ENCODE measurements at places on chromosomes 4 and X.

DNA sequence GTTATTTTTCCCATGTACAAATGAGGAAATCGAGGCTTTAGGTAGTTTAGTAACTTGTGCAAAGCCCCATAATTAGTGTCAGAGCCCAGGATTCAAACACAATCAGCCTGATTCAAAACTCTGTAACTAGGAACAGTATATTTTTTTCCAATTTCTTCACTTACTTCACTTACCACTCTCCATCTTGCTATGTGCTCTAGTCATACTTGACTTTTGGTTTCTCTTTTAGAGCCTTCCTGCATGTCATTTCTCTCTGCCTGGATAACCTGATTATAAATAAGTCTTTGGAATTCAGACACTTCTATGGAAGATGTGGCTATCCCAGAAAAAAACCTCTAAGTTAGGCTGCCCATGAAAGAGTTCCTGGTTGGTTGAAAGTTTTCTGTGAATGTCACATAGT, 22.2 kb downstream of the SATL1 start:
- no peak for DNase-seq

DNA sequence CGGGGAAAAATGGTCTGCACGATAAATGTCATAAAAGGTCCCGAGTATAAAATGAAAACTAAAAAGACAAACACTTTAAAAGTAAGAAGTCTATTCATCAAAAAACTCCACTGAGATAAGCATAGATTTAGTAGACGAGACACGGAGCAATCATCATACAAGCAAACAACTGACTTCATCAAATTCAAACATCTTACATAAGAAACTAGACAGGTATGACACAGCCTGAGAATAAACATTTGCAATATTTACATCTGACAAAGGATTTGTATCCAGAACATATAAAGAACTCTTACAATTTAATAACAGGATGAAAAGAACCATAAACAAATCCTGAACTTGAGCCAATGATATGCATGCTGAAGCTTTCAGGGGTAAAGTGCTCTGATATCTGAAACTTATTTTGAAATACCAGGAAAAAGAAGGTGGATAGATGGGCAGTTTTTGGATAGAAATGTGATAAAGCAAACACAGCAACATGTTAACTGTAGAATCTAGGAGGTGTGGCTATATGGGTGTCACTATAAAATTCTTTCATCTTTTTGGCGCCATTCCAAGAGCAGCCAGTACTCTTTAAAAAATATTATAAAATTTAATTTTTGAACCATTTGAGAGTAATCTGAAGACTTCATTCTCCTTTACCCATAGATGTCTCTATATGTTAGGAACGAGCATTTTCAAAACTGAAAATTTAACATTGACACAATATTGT, 12.0 kb downstream of the MPP1 start:
- DNase-seq: no peak

- DNase-seq: no peak
These were observed 549.1 kb upstream of the EPHA5 start for GRCh38 chr4:66219401-66219800.

- DNase-seq: peak; percentile 32
These were observed 2.4 kb downstream of the ANKRD50 start for GRCh38 chr4:124710015-124710741.

DNA sequence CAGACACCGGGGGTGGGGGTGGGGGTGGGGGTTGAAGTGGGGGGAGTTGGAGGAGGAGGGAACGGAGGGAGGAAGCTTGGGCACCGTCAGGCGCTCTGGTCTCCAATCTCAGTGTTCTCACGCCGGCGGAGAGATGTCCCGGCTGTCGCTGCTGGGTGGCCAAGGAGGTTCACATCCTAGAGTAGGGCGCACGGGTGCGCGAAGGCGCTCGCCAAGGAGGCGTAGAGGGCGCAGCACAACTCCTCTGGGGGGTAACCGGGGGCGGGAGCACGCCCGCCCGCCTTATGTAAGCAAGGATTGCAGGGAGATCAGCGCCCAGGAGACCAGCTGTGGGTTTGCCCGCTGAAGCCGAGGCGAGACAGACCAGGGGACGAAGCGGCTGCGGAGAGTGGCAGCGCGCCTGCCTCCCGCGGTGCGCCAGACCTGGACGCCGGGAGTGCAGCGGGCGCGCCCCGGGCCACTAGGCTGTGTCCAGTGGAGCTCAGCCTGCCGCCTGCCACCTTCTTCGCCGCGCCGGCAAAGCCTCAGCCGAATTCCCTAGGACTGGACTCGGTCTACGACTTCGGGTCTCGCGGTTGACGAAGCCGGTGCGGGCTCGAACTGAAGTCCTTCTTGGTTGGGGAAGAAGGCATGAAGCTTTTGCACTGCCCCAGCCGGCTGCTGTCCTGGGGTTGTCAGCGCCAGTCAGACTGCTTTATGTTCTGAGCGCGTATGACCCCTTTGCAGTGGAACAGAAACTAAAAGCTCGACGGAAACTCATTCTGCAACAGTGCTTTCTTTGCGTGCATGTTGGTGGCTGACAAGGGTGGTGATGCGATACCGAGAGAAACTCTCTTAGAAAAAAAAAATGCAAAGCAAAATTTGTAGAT, 707 bp upstream of the UNC5C start:
- DNase-seq: peak; percentile 44

All from lung microvascular endothelial cell (primary cell).